ENCODE measurements at places on chromosomes 3 and 15. TPM values are rescaled to one million over a fixed set of nuclear protein-coding genes. Genes with fewer than 3 reads are reported as not detected.

- no peak for DNase-seq
These were observed 37.9 kb upstream of the MGLL start for GRCh38 chr3:127860211-127860696.

- DNase-seq: peak; percentile 16
These were observed 207.2 kb downstream of the EPHA3 start for GRCh38 chr3:89314454-89315098.

- DNase-seq: peak; percentile 12
These were observed 39.3 kb downstream of the SRP14 start for GRCh38 chr15:39999538-40000200.

PAQR5 gene
- total RNA-seq: not detected

SH2D7 gene
- not detected for total RNA-seq
